ENCODE measurements at places on chromosomes 6 and 20.

DNA sequence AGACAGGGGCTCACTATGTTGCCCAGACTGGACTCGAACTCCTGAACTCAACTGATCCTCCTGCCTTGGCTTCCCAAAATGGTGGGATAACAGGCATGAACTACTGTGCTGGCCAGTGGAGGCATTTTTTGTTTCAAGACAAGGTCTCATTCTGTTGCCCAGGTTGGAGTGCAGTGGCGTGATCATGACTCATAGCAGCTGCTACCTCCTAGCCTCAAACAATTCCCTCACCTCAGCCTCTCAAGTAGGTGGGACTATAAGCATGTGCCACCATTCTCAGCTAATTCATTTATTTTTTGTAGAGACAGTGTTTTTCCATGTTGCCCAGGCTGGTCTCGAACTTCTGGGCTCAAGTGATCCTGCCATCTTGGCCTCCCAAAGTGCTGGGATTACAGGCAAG lies 17.2 kb downstream of the ENPP3 start:
- no peak for DNase-seq

DNA sequence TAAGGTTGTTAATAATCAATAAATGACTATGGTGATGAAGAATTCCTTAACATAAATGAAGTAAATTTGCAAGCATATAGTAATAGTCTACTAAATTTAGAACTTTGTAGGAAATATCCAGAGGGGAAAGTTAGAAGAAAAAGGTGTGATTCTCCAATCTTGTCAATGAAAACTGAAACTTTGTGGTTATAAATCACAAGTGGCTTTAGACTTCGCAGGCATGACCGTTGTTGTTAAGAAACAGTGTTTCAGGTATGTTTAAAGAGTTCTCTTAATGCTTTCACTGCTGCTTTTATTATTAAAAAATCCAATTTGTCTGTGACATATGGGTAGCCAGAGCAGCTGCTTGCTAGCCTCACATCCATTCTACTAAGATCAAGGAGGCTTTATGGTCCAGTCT lies 475.6 kb upstream of the ADGRB3 start:
- DNase-seq = no peak

- DNase-seq = no peak
These were observed 41.7 kb downstream of the PHF3 start for GRCh38 chr6:63677282-63677681.

DNA sequence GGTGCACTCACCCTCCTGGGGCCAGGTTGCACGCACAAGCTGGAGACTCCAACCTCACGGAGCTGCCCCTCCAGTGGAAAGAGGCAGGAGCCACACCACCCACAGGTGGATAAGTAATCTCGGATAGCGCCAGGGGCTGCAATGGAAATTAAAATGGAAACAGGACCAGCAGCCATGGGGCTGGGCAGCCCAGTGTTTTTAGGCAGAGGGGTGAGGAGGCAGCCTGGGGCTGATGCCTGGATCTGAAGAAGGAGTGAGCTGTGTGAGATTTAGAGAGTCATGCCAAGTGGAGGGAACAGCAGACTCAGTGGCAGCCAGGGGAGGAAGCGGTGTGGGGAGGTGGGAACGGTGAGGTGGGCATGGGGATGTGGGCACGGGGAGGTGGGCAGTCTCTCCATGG lies 275.6 kb downstream of the SMOC2 start:
- DNase-seq = no peak

DNA sequence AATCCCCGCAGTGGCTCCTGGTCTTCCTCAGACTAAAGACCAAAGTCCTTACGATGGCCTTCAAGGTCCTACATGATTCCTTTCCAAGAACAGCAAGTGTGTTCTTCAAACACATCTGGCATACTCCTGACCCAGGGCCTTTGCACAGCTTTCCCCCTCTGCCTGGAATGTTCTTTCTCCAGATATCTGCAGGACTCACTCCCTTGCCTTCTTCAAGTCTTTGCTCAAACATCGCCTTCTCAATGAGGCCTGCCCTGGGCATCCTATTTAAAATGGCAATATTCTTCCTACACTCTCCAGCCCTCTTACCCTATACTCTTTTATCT lies 30.2 kb downstream of the VEGFA start:
- DNase-seq = no peak

DNA sequence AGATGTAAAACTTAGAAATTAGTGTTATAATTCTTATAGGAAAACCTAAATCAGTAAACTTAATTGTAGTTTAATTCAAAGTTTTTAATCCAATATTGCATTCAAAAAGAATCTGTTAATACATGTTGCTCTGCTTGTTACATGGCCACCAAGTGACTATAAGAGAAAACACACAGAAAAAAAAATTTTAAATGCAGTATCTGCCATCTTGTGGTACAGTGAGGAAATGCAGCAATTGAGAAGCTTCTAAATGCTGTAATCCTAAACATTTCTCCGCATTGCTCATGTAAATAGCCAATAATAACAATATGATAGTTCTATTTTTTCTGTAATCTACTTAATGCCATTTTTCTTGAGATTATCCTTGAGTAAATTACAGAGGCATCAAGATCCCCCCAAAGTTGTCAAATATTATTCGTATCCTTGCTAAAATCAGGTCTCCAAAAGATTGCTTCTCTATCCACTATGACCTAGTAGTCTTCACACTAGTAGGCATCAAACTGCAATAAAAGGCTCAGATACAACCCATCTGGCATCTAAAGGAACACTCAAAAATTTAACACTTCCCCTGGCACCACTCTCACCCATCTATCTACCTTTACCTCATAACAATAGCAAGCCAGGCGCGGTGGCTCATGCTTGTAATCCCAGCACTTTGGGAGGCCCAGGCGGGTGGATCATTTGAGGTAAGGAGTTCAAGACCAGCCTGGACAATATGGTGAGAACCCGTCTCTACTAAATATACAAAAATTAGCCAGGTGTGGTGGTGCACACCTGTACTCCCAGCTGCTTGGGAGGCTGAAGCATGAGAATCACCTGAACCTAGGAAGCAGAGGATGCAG lies 34.6 kb downstream of the HDAC2 start:
- DNase-seq = no peak

- DNase-seq = peak; percentile 36
These were observed 11.2 kb downstream of the ZBTB2 start for GRCh38 chr6:151379933-151380847.

DNA sequence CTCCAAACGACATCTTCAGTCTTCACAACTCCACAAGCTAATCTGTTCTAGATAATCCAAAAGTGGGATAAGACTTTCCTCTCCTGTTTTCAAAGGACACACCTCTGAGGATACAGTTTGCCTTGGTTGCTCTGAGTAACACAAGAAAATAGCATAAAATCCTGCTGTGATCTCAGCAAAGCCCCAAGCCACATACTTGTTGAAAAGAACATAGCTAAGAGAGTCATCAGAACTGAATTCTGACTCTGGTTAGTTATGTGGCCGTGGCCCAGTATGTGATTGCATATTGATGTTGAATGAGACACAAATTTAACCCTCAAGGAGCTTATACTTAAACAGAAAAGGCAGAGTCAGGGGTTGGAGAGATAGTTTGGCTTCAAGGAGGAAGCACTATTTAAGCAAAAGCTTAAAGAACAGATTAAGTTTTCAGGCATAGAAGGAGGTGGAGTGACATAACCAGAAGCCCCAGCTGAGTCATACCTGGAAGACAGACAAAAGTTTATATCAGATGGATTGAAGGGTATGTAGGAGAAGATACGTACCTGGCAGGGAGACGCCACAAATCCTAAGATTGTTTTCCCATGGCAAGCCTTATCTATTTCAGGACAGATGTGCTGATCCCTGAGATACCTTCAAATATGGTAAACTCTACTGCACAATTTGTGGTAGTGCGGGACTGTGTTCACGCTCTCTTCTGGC lies 41.2 kb downstream of the OPN5 start:
- no peak for DNase-seq

GRCh38 chr6:24255676-24256075 lies 102.2 kb downstream of the DCDC2 start:
- DNase-seq = no peak

DNA sequence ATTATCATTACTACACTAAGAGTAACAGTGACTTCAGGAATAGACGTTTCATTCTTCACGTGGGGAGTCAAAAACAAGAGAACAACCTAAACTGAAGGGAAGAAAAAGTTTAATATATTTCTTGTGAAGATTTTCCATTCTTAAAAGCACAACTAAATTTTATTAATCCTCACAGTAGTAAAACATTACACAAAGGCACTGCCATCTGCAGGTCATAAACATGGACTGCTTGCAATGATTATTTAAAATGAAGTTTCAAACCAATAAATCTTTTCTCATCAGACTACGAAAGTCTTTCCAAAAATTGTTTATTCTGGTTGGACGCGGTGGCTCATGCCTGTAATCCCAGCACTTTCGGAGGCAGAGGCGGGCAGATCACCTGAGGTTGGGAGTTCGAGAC lies 2.6 kb downstream of the NCOA5 start:
- DNase-seq = no peak

GRCh38 chr6:99613409-99613704 lies 6.7 kb downstream of the PRDM13 start:
- peak; percentile 34 for DNase-seq

DNA sequence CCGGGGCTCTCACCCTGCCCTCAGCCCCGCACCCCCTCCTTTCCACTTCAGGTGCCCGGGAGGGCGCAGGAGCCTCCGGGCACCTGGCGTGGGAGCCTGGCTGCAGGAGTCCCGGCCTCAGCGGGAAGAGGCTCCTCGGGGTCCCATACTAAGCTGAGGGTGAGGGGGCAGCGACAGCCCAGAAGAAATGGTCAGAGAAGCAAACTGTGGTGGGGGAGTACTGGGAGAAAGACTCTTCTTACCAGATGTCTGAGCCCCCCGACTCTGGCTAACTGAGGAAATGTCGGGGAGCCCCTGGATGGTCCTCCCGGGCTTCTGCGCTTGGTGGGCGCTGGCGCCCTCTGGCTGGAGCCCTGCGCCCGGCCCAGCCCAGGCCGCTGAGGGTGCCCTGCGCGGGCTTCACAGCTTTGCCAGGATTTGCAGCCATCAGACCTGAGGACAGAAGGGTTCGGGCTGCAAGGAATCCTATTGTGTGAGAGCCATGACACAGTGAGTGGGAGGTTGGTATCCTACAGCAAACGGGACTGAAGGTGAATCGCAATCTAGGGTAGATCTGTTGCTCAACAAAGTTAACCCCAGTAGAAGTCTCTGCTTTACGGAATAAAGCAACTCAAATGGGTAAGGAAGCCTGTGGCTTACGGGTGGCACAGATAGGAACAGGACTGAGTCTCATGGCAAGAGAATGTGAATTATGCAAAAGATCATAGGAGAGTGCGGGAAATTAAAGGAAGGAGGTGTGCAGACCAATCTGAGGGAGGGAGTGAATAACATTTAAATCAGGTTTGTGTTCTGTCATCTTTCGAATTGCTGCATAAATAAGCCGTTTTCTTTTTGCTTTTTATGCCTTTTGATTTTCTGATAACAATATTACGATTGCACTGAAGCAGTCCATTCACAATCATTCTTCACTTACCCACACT lies 639 bp upstream of the RCAN2 start:
- DNase-seq = no peak

DNA sequence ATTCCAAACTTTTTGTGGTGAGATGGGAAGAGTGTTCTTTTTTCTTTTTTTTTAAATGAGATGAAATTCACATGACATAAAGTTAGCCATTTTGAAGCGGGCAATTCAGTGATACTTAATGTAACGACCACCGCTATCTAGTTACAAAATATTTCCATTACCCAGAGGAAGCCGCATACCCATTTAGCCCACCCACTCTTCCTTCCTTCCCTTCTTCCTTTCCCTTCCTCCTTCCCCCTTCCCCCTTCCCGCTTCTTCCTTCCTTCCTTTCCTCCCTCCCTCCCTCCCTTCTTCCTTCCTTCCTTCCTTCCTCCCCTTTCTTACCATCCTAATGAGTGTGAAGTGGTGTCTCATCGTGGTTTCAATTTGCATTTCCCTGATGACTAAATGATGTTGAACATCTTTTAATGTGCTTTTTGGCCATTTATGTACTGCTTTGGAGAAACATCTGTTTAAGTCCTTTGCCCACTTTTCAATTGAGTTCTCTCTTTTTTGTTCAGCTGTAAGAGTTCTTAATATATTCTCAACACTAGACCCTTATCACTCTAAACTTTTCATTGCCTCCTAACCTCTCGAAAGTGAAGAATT lies 371.1 kb downstream of the FARS2 start:
- no peak for DNase-seq

GRCh38 chr6:24125980-24126379 lies at the start of gene NRSN1:
Gene NRSN1, plus strand, starts transcription at chr6:24126215. Its CDS starts 8,113 bp downstream, at chr6:24134328.
- DNase-seq = no peak

DNA sequence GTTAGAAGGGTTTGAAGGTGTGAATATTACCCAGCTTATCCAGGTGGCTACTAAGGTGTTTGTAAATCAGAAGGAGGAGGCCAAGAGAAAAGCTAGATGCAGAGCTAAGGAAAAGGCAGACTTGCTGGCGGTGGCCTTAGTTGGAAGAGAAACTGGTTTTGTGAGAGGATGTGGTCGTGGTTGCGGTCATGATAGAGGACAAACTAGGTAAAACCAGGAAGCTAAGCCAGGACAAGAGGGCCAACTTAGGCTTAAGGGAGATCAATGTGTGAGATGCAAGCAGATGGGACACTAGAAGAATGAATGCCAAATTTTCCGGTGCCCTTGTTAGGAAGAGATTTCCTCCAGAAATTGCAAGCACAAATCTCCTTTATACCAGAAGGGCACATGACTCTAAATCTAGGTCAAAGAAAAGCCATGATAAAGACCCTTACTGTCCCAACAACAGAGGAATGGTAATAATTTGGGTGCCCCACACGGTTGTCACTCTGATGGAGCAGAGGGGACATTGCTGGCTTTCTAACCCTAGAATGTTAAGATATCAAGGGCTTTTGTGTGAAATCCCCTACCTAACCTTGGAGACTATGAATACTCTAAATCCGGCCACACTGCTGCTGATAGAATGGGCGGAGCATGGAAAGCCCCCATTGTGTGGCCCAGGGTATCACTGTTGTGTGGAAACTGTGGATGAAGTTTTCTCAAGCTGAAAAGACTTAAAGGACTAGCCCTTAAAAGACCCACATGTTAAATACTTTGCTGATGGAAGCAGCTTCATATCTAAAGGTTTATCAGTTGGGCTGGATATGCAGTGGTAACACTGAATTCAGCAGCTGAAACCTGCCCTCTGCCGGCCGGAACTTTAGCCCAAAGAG lies 7.8 kb downstream of the IL22RA2 start:
- peak; percentile 35 for DNase-seq

DNA sequence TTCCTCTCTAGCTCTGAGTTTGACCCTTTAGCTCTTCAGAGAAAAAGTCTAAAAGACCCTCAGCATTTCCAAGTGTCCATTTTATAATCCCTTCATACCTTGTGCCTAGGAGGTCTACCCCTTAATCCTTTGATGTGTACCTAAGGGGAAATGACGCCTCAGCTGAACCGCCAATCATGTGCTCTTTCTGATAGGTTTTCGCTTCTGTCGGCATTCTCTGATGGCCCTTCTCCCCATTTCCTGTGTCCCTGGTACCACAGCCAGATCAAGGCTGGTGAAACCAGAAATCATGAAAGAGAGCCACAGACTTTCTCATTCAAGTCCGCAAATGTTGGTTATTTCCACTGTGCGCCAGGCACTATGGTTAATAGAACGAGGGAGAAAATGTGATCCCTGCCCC lies 333.9 kb downstream of the FARS2 start:
- DNase-seq = no peak

GRCh38 chr6:80143419-80143937 lies 37.0 kb downstream of the BCKDHB start:
- no peak for DNase-seq
